ENCODE measurements at places on chromosomes 16 and 17.

DNA sequence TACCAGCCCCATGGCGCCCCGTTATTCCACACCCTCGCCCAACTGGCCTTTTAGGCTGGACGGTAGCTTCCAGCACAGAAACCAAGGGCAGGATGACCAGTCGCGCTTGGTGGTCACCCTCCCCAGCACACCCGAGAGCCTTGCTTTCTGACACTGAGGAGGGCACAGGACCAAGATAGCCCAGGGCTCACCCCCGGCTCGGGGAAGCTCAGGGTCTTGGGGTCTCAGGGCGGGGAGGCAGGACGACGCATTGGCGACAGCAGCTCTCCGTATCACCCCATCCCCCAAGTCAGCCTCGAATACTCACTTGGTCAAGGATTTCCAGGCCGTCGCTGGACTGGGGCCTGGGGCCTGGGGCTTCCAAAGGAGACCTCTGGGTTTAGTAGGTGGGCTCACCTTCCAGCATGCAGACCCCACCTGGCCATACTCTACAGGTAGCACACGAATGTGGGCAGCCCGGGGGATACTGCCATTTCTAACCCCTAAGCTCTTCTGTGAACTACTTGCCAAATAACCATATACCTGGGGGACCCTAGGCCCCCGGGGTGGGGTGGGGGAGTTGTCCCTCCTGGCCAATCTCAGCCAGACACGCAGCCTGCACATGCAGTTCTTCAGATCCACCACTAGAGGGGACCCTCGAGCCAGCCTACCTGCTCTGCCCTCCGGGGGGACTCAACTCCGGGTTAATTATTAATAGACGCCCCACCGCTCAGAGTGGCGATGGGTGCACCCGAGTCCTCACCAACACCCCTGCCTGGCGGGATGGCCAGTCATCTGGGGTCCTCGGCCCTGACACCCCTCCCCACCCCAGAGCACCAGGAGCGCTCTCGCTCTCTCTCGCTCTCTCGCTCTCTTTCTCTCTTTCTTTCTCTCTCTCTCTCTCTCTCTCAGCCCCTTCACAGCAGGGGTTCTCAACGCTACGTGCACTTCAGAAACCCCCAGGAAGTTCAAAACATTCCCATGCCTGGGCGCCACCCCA, 30.0 kb downstream of the TBC1D16 start:
- DNase-seq: peak; percentile 58

- no peak for DNase-seq
Measured at GRCh38 chr17:28985950-28986713, 19.7 kb downstream of the SEZ6 start.

- no peak for DNase-seq
Measured at GRCh38 chr16:3158026-3158509, 23.2 kb downstream of the ZNF213 start.

DNA sequence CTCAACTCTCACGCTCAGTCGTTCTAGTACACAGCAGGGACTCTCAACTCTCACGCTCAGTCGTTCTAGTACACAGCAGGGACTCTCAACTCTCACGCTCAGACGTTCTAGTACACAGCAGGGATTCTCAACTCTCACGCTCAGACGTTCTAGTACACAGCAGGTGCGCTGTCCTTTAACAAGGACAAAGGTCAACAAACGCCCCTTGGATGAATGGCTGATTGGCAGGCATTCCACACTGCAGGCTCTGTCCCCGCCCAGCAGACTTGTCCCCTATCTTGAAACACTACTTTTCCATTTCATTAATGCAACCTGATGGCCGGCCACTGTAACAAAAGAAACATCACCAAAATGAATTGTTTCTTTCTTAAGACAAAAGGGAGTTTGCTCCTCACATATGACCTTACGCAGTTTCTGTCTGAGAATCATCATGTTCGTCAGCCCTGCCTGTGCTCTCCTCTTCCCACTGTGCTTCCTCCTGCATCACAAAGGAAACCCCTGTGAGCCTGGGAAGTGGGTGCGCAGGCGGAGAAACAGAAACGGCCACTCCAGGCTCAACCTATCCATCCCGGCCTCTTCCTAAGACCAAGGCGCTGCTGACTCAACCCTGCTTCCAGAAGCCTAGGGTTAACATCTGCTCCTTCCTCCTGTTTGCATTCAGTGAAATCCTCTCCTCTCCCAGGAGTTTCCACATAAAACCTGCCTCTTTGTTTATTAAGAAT, 59.8 kb downstream of the ANKRD11 start:
- no peak for DNase-seq

- DNase-seq: no peak
Measured at GRCh38 chr16:89077076-89077475, 16.6 kb upstream of the ACSF3 start.

GRCh38 chr17:2435181-2435741, 34.4 kb upstream of the MNT start:
- no peak for DNase-seq

- DNase-seq: no peak
Measured at GRCh38 chr17:14622615-14623101, 321.8 kb downstream of the HS3ST3B1 start.

DNA sequence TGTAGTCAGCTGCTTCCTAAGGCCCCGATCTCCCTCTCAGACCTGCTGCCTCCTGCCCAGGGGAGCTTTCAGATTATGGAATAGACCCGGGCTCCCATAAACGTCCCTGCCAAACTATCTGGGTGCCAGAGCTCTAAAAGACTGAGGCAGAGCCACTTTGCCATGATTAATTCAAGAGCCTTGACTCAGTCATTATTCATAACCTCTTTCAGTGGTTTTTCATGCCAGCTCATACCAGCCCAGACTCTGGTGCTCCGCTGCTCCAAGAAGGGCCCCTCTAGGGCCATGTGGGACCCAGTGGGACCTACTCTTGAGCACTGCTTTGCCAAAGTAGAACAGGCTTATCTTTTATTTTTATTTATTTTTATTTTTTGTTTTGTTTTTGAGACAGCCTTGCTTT, 23.9 kb downstream of the DNAI2 start:
- DNase-seq: peak; percentile 85

- no peak for DNase-seq
Measured at GRCh38 chr17:48122665-48123045, 15.1 kb downstream of the SNX11 start.

- no peak for DNase-seq
Measured at GRCh38 chr16:49414671-49415070, 41.1 kb downstream of the C16orf78 start.

- no peak for DNase-seq
Measured at GRCh38 chr17:78935419-78936323, 10.5 kb upstream of the TIMP2 start.

DNA sequence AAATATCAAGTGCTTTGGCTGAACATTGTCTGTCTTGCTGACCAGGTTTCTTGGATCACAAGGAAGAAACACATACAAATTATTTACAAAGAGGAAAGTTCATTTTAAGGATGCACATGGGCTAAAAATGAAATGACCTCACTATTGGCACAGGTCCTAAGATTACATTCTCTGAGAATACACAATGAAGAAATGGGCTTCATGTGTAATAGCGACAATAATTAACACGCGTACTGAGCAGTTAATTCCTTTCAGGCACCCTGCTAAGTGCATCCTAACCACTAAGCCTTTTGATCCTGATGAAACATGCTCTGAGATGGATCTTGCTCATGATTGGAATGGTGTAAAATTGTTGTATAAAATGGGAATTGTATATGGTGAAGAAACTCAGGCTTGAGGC, 429.0 kb downstream of the HS3ST4 start:
- no peak for DNase-seq

GRCh38 chr17:27488231-27488630, 32.0 kb downstream of the KSR1 start:
- no peak for DNase-seq

DNA sequence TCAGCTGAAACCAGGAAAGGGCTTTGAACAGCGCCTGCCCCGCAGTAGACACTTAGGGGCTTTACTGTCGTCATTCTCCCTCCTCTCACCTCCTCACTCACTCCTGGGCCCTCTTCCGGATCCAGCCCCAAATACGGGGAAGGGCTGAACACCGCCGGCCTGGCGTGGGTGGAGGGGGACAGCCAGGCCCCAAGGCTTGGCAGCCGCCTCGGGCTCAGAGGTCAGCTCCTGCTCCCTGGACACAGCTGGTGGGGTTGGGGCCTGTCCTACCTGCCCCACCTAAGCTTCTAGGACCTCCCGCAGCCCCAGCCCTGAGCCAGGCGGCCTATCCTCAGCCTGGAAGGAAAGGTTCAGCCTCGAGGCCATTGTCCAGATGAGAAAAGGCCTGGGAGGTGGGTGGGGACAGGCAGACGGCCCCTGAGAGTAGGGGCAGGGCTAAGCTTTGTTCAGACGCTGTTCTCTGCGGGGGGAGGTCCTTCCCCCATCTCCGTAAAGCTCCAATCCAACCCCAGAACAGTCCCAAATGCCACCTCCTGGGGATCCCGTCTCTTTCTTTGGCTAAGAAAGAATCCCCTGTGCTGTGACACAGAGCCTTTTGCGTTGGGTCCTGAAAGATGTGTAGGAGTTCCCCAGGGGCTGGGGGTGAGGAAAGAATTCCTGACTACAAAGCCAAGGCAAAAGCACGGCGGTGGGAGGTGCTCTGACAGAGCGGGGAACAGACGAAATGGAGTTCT, 881 bp upstream of the LLGL1 start:
- no peak for DNase-seq

DNA sequence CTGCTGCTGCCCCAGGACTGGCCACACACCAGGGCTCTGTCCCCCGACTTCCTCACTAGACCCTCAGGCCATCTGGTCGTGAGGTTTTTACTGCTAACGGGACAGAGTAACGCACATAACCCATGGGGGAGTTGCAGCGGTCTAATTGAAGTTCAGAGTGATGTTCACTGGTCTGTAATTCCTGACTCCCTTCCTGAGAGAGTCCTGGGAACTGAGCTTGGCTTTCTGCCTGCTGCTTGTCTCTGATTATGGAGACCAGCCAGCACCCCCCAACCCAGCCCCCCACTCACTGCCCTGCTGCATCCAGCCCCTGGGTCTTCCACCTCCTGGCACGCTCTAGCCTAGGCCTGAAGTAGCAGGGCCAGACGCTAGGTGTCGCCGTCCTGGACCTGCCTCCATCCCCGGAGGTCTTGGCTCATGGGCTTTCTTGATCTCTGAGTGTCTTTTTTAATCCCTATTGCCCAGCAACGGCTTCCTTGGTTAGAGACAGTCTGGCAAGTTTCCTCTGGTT, 192.9 kb downstream of the CCDC182 start:
- DNase-seq: no peak

DNA sequence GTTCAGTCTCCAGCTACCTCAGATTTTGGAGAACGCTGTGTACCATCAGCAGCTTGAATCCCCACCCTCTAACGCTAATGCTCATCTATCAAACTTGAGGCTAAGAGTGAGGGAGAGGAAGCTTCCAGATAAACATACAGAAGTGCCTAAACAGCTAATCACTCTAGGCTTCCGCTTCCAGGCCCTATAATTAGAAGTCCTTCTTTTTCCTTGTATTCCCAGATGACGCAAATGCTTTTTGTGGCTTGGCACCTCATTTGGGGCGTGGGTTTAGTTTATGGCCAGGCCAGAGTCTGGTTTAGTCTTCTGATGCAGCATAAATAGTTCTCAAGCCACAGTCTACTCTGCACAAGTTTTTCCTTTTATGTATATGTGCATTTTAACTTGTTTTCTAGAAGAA, 263.4 kb downstream of the BCAS3 start:
- no peak for DNase-seq

GRCh38 chr17:36593656-36594316, 2.1 kb downstream of the DHRS11 start:
- DNase-seq: no peak

DNA sequence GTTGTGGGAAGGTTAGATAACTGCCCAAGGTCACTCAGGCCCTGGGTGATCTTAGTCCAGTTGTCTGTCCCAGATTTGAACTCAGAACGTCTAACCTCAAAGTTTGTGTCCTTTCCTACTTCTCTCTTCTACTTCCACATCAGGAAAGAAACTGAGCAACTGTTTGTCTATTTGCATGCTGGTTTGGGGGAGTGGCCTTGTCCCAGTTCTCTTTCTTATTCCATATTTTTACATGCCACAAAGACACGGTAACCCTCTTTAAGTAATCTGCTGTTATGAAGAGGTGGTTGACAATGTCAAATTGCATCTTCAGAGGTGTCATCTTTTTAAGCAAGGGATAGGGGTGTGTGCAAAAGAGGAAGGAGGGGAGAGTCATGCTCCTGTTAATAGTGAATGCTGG, 432.5 kb downstream of the HS3ST3B1 start:
- DNase-seq: no peak

DNA sequence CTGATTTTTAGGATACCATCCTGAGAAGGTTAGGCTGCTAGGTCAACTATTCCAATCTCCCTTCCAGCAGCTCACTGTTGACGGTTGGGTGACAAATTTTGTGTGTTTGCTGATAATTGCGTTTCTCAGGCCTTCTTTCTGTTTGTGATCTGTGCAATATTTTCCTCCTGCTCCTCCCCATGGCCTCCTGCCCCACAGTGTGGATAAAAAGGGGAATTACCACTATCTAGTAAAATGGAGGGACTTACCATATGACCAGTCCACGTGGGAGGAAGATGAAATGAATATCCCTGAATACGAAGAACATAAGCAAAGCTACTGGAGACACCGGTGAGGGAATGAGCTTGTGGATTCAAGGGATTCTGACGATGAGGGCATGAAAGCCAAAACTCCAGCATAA, 9.2 kb downstream of the CHD3 start:
- DNase-seq: no peak

DNA sequence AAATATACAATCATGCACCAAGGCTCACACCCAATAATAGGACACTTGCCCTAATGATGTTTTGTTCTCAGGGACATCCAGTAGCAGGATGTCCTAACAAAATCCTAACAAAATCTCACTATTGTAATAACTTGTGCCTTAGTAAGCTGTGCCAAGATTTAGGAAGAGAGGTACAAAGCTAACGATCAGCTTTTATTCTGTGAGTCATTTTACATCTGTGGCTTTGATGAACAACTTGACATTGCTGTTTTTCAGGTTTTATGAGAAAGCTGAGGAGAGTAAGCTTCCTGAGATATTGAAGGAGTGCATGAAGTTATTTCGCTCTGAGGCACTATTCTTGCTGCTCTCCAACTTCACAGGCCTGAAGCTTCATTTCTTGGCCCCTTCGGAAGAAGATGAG, 18.9 kb downstream of the OGFOD1 start:
- no peak for DNase-seq

DNA sequence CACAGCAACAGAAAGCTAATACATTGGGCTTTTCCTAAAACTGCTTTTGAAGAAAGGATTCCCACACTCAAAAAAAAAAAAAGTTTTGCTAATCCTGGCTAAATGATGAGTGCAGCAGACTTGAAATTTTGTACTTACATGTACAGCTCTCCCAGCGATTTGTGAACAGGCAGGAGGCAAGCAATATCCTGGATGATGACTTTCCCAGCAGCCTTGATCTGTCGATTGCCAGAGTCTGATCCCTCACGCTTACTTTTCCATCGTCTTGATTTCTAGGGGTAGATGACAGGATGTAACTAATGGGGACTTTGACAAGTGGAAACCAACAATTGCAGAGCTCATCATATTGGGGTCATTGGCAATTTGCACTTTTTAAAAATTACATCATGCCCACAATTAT, 91.4 kb downstream of the WDR59 start:
- no peak for DNase-seq

DNA sequence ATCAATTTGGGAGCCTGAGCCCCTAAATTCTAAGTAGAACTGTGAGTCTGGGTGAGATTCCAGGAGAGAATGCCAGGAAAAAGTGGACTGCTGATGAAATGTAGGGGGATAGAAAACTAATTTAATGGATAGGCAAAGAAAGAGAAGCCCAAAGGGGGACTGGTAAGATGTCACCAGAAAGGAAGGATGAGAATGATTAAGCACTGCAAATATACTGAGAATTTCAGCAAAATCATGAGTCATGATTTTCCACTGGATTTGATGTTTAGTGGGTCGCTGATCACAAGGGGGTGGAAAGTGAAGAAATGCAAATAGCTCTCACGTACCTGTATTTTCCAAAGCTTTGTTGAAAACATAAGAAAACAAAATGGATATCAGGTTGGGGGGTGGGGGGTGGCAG, 201.8 kb downstream of the SLC39A11 start:
- DNase-seq: peak; percentile 8
